ENCODE measurements at places on chromosomes 1 and 21.

DNA sequence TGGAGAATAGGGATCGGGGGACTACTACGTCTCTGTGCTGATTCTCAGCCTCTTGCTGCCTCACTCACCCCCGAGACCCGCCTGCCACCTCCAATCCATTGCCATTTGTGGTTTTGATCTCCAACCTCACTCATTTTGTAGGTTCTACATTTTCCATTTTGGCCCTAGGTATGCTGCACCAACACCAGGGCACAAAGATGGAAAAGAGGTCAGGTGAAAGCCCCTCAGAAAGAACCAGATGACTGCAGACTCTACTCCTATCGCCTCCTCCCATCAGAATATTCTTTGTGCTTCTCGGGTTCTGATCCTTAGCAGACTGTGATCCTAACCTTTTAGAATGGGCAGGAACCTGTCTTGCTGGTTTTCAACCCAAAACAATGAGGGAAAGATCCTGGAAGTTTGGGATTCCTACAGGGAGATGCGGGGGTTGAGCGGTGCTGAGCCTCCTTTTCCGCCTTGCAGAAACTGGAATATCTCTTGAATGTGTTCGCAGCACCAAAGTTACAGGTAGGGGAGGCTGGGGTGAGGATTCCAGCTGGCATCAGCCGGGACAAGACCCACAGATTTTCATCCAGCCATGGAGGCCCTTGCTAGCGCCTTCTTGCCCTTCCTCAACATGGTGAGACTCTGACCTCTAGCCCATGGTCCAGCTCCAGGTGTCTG is 53.1 kb downstream of the RHBG start:
- no peak for DNase-seq

DNA sequence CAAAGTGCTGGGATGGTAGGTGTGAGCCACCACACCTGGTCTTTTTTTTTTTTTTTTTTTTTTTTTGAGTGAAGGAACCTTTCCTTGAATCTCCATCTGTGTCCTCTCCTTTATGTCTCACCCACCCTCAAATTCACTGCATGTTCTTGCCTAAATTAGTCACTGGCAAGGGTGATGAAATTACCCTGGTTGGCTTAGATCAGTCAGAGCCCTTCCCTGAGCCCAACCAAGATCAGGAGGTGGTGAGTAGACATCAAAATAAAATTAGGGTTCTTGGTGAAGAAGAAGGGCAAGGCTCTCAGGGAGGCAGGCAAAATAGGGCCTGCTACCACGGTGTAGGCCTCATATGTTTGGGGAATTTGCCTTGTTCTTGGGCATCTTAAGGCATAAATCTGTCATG is 5.3 kb upstream of the TNN start:
- no peak for DNase-seq

DNA sequence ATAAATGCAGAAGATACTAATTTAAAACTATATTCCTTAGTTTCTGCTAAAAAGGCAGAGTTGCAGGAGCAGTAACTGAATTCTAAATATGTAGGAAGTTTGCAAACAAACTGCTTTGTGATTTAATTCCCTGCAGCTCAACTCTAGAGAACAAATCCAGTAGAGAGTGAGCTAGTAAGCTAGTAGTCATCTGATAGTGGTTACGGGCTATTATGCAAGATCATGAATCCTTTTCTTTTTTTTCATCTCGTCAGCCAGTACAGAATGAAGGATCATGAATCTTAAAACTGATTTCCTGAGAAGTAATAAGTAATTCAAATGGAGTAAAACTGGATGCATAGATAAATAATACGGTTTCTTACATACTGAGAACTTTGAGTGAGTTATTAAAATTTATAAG is 3.3 kb downstream of the DPH5 start:
- no peak for DNase-seq

GRCh38 chr21:26777166-26777565 is 68.0 kb downstream of the ADAMTS1 start:
- DNase-seq, result no peak

GRCh38 chr1:235051521-235051920 is 77.1 kb downstream of the TOMM20 start:
- DNase-seq, result no peak

GRCh38 chr1:192272732-192273131 is 44.1 kb upstream of the RGS21 start:
- DNase-seq, result no peak

GRCh38 chr1:2646837-2647236 is 14.0 kb upstream of the MMEL1 start:
- no peak for DNase-seq

DNA sequence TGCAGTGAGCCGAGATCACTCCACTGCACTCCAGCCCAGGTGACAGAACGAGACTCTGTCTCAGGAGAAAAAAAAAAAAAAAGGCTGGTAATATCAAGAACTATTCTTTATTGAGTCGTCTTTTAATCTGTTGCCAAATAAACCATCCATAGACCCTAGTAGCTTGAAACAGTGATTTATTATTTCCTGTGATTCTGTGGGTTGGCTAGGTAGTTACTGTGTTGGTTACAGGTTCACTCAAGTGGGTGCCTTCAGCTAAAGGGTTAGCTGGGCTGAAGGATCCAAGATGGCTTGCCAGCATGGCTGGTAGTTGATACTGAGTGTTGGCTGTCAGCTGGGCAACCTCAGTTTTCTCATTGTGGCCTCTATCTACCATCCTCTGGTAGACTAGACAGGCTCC is 9.2 kb downstream of the TLCD4 start:
- no peak for DNase-seq

- DNase-seq, result no peak
Measured at GRCh38 chr1:227440182-227440581, 121.9 kb upstream of the CDC42BPA start.

DNA sequence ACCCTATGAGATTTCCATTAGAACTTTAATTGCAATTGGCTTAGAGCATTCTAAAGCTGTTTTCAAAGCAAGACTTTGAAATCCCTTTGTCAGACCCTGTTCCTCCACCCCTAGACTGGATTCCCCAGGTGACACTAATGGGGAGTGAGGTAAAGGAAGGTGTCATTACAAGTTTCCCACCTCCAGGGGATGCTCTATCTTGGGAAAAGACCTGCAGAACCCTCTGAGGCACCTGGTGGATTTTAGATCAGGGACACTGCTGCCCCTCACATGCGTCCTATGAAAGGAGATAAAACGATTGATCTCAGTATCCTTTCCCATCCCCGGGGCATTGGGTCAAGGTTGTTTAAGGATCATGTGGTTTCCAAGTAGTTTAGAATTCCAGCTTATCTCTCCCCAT is 80.3 kb upstream of the RGS4 start:
- no peak for DNase-seq

DNA sequence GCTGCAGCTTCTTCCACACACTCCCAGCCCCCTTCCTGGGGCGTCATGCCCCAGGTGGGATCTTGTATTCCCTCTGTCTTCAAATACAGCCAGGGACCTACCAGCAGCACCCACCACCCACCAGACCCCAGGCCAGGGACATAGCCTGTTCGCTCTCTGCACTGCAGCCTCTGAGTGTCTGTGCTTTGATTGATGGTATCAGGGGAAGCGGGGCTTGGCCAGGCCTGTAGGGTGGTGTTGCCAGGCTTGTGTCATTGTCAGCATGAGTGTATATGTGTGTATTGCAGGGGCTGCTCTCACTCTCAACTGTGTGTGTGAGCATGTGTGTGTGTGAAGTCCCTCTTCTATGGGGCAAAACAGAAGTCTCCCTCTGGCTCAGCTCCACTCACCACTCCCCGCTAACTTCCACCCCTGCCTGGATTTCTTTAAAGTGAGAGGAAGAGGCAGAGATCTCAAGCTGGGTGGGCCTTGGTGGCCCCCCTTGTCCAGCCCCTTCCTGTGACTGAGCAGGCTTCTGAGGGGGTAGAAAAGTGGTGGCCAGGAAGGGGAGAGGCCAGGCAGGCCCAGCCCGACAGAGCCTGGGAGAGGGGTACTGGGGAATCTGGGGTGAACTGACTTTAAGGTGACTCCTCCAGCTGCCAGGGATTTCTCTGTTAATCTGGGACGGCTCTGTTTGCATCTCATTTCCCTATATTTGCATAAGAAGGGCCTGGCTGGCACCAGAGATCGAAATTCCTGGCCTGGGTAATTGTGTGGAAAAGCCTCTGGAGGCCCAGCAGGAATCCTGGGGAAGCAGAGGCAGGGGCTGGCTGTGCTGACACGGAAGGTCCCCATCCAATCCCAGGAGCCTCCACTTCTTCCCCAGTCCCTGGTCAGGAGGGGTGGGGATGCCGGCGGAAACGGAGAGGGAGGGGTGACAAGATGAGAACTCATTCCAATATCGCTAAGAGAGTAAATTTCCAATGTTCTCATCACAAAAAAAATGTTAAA is 18.6 kb upstream of the ADGRB2 start:
- no peak for DNase-seq

GRCh38 chr21:36603221-36603620 is 95.7 kb upstream of the SIM2 start:
- DNase-seq, result no peak

GRCh38 chr1:150477320-150477719 is 9.9 kb upstream of the TARS2 start:
- no peak for DNase-seq

GRCh38 chr1:156129687-156130577 is 15.4 kb downstream of the LMNA start:
- peak; percentile 85 for DNase-seq

Data from activated CD4-positive, alpha-beta T cell treated with anti-CD3 and anti-CD28 coated beads, Interleukin-10, Interleukin-2, amounts not matched to agents 100 ng/mL and 50 ng/mL, durations not matched to agents 16 hours and 8 hours (primary cell).